HTR-8/SVneo (cell line): ENCODE measurements at places on chromosomes 5 and 9.

DNA sequence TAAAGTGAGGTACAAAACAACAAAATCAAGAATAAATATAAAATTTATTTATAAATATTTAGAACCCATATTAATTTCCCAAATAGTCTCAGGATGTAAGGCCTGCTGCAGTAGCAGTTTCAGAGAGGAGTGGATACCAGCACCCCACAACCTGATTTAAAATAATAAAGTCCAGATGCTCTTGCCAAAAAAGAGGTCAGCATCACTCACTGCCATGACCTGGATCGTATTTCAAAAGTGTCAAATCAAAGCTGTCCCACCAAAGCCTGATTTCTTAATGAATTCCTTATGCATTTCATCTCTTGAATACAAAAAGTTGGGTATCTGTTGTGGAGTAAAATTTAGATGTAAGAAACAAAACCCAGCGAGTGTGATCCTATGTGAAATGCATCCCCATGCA, 58.0 kb upstream of the ROR2 start:
- no peak for DNase-seq

GRCh38 chr5:3352711-3353110, 242.9 kb upstream of the IRX1 start:
- no peak for DNase-seq

- peak; percentile 42 for DNase-seq
Observed at GRCh38 chr9:137694962-137695875, 76.4 kb downstream of the EHMT1 start.

- DNase-seq = no peak
Observed at GRCh38 chr9:82090046-82090445, 101.5 kb downstream of the SPATA31D1 start.

- peak; percentile 89 for DNase-seq
Observed at GRCh38 chr5:160439205-160439600, 17.5 kb downstream of the PTTG1 start.

- no peak for DNase-seq
Observed at GRCh38 chr5:127008300-127008975, 21.9 kb downstream of the MARCHF3 start.

GRCh38 chr5:109451146-109451545, 41.4 kb upstream of the PJA2 start:
- no peak for DNase-seq

DNA sequence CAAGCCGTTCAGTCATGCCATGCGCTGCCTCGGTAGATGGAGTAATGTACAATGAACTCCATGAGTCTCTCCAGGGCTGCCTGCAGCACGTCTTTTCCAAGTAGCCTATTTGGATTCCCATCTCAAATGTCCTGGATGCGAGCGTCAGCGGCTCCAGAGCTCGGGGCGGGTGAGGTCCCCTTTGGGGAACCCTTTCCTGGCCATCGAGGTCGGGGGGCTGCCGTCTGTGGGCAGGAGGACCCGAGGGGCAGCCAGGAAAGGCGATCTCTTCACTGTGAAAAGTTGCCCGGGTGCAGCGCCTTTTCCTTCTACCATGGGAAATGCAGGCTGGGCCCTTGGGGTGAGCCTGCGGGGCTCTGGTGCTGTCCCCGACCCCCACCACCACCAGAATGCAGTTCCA, 36.9 kb upstream of the FCN2 start:
- DNase-seq = no peak

- DNase-seq = no peak
Observed at GRCh38 chr5:135238622-135239452, 160.2 kb downstream of the MACROH2A1 start.

GRCh38 chr9:135039916-135040645, 47.4 kb upstream of the OLFM1 start:
- no peak for DNase-seq

DNA sequence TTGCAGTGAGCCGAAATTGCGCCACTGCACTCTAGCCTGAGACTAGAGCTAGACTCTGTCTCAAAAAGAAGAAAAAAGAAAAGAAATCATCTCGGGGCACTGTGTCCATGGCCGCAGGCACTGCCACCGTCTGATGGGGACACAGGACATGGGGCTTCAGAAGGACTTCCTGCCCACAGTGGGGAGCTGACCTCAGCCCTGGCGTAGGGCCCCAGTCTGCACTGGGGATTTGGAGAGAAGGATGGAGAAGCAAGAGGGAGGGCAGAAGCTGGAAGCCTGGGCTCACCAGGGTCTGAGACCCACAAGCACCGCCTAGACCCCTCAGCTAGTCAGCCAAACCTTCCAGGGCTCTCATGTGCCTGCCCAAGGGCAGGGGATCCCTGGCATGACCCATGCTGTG, 4.1 kb upstream of the SARDH start:
- DNase-seq = no peak

- DNase-seq = no peak
Observed at GRCh38 chr9:134004131-134004873, 12.2 kb upstream of the VAV2 start.

GRCh38 chr5:138177941-138178515, 402 bp downstream of the BRD8 start:
- peak; percentile 30 for DNase-seq

DNA sequence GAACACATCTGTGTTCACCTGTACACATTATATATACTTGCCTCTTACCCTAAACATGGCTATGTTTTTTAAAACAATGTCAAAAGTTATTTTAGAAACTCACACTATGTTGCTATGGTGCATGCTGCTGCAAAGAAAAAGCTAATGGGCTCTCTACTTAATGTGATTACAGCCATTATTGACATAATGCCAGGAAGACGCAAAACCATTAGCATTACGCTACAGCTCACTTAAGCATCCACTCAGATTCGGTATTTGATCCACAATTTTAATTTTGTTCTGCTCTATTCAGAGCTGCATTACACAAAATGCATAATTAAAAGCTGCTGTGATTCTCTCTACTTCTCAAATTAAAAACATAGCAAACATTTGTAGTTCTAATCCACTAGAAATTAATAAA, 395.2 kb downstream of the BNC2 start:
- DNase-seq = no peak

- DNase-seq = no peak
Observed at GRCh38 chr5:61334868-61335615, 3.0 kb downstream of the ZSWIM6 start.

- peak; percentile 70 for DNase-seq
Observed at GRCh38 chr9:112074250-112075008, 100.7 kb downstream of the SUSD1 start.

DNA sequence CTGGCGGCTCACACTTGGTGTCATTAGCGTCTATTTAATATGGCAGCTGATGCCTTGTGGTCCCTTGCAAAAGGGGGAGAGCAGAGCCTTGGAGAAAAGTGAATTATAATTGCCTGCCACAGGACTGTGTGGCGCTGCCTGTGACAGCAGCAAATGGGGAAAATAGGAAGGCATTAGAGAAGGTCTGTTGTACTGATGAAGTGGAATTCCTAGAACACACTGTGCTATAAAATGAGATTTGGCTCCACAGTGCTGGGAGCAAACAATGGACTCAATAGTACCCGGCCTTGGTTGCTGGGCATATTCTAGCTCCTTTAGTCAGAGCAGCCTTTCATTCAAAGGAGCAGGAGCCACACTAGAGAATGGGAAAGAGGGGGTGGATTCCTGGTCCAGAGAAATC, 21.3 kb downstream of the SEMA6A start:
- no peak for DNase-seq

DNA sequence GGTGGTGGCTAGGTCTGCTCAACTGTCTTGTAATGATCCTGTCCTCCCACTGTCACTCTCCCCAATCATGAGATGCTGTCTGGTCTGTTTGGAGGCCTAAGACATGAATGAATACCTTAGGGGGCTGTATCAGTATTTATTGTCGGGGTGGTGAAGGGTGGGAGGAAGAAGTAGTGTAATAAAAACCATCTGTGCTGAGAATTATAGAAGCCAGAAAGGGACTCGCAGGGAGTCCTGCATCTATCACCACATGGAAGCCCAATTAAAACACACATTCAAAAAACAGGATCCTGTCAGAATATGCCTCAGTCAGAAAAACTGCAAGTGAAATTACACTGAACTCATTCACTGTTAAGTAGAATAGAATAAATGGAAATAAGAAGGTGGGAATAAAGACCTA, 1134.3 kb upstream of the C9orf72 start:
- DNase-seq = no peak

DNA sequence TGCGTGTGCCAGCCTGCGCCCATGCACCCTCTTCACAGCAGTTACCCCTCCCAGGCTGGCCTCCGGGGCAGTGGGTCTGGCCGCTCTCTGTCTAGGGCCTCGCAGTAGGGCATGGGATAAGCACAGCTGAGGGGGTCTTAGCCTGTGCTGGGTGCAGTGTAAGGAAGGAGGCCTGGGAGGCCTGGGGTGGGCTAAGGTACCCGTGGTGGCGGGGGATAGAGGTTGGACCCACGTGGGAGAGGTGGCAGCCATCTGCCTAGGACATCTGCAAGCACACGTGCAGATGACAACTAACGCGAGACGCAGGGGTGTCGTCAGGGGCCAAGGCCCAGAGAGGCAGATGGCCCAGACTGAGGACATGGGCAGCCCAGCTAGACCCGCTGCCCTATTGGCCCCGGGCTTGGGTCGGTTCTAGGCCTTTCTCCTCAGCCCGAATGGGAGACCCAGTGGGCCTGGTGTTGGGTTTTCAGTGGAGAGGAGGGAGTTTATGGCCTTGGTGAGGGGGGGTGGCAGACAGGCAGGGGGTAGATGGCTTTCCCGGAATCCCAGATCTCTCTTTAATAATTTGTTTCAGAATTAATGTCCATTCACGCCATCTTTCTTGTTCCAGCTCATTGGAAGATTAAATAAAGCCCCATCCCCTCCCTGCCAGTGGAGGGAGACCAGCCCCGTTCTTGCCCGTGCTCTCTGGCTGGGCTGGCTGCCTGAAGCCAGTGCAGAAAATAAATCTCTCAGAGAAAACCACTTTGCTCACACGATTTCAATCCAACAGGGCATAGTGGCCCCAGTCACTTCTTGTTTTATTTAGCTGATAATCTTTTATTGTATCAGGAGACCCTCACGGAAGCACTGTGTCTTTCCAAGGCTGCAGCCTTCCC, 154.2 kb downstream of the GAPVD1 start:
- no peak for DNase-seq

GRCh38 chr5:175873088-175873454, 1.7 kb downstream of the CPLX2 start:
- DNase-seq = no peak

DNA sequence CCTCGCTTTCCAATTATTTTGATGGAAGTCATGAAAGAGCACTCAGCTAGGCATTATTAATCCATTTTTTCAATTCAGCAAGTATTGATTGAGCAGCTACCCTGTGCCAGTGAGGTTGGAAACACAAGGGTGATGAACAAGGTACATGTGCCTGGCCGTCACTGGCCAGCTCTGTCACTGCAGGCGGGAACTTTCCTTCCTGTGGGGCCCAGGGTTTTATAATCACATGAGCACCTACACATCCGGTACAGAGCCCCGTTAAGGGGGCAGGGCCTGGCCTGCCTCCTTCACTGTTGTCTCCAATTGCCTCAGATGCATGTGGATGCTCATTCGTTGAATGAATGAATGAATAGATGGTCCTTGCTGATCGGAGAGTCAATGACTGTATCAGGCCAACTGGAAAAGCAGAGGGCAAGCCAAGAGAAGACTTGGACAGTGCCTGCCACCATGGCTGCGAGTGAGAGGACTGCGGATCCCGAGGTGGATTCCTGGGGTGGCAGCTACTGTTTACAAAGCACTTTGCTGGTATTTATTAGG, 55.9 kb upstream of the KCNMB1 start:
- DNase-seq = no peak

DNA sequence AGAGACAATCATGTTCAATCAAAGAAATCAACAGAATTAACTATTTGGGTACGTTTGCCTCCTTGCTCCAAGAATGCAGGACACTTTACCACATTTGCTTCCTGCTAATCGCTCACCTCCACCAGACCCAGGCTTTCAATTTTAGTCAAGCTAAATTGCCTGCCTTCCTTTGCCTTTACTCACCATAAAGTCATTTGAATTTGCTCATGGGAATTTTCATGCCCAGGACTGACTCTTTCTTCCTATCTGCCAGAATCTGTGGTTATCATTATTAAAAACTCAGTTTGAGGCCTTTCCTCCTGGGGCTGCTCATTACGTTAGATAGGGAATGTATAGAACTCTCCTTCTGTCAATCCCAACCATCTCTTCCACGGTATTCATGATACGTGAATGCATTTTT, 1935.3 kb upstream of the WWC1 start:
- DNase-seq = no peak

- no peak for DNase-seq
Observed at GRCh38 chr9:121434969-121435368, 64.7 kb downstream of the GGTA1 start.

GRCh38 chr9:135038826-135039225, 48.6 kb upstream of the OLFM1 start:
- no peak for DNase-seq
